Right ventricle myocardium inferior (tissue), 1 donor: ENCODE measurements at places on chromosomes 2 and 18. TPM values are rescaled to one million over a fixed set of nuclear protein-coding genes. Genes with fewer than 3 reads are reported as not detected.

GRCh38 chr18:55320424-55321264 is 267.3 kb downstream of the TCF4 start:
- DNase-seq, result no peak

- DNase-seq, result no peak
These were observed 50.5 kb upstream of the CREB1 start for GRCh38 chr2:207479198-207479785.

The KIF5C gene
- 0.87 TPM for total RNA-seq

GRCh38 chr2:60350791-60351190 is 202.7 kb downstream of the BCL11A start:
- DNase-seq, result no peak

The ADCYAP1 gene
- total RNA-seq, result not detected

DNA sequence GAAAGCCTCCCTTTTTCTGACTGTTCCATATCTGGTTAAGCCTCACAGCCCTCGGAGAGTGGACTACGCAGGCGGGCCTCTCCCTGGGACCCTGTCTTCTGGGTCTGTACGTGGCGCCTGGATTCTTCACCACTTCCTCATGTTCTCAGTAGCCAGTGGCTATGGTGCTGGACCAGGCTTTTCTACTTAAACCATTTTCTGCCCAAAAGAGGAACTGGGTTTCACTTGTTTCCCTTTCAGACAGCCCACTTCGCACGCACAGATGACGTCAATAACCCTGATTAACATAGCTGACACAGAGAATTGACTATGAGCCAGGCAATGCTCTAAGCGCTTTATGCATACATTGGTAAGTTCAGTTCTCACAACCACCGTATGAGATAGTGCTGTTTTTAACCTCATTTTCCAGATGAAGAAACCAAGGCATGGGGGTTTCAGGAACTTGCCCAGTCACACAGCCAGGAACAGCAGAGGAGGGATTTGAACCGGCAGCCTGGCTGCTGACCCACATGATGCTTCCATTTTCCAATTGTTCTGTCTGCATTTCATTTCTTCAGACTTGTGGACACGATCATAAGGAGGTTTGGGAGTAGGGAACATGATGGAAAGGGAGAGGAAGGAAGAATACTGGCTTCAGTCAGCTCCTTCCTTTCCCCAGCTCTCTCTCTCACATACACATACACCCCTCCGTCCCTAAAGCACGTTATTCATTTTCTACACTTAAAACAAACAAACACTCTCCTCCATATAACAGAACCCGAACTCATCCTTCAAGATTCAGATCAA is 41.7 kb downstream of the MYOM1 start:
- peak; percentile 83 for DNase-seq

GRCh38 chr2:239261356-239261755 is 139.5 kb downstream of the HDAC4 start:
- no peak for DNase-seq

DNA sequence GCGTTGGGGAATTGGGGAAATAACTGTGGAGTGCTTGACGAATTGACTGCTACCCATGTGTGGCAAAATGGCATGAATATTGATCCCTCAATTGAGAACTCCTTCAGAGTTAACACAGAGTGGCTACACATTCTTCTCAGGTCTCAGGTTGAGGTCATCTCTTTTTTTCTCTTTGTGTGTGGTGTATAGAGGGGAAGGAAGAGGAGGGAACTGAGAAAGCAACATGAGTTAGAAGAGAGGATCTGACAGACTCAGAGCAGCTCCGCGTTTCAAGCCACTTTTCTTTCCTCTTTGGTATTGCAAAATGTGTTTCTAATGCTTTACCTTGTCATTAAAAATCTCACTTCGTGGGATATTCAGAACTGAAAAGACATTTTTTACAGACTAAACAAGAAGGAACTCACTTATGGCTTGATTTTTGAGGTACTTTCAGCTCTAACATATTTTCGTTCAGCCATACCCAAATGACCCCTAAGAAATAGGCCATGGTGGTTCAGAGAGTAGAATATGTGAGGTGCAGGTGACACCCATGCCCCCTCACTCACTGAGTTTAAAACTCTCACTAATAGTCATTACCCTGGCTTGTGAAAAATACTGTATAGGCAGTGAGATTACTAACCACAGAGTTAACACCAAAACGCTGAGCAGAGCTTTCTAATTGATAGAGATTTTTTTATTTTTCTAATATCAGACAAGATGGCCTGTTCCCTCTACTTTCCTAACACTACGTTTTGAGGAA is 22.5 kb downstream of the STAT4 start:
- no peak for DNase-seq

DNA sequence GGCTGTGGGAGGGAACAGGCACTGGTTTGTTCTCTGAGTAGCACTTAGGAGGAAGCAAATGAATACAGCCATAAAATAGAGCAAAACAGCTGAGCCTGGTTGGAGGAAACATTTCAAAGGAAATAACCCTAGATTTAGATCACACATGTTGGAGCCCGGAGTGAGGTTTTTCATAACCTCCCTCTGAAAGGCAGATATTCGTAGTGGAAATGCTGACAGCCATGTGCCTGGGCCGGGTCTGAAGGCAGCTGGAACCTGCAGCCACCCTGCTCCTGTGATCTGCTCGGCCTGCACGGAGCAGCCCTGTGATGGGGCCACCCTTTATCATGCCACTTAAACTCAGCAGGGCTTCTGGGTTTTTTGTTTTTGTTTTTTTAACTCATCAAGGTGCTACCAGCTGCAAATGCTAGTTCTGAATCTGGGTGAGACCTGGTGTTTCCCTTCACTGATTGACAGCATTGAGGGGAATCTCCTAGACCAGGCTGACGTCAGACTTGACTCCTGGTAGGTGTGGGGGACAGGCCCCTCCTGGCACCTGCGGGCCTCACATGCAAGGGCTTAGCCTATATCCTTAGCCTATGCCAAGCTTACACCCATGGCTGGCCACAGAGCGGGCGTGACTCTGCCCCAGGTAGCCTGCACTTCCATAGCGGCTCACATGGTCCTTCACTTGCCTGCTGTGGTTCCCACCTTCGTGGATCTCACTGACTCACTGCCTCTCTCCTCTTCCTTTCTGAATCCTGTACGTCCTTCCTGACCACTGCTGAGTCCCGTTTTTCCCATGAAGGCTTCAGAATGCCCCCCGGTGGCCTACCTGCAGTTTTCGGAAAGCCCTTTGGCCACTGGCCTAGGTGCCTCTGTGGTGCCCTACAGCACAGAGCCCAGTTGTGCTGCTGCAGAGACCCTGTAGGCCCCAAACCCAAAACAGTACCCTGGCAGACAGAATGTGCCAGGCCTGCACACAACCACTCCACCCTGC is 217.3 kb downstream of the SEPTIN10 start:
- DNase-seq, result no peak

The CNPPD1 gene
- total RNA-seq, result 72.7 TPM

GRCh38 chr2:96144481-96145035 is 682 bp downstream of the DUSP2 start:
- no peak for DNase-seq

- DNase-seq, result no peak
These were observed 177.4 kb downstream of the PARD3B start for GRCh38 chr2:204722691-204723090.

- no peak for DNase-seq
These were observed 52.6 kb downstream of the CALCRL start for GRCh38 chr2:187395276-187396015.

- no peak for DNase-seq
These were observed 16.8 kb upstream of the TMEM131 start for GRCh38 chr2:98012561-98012991.

GRCh38 chr18:62682371-62682770 is 33.0 kb upstream of the PHLPP1 start:
- no peak for DNase-seq

DNA sequence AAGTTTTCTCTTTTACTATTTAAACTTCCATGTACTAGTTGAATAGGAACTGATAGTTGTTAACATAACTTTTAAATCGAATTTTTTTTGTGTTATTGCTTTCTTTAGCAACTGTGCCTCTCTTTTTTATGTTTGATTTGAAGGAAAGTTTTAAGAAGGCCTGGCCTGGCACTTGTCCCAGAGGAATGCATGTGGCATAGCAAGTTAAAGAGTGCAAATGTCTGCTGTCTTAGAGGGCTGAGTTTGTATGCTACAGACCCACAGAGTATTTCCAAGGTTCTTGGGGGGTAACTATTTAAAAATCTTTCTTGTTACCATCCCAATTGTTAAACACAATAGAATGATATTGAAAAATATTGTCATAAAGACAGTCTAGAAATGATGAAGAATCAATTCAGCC is 47.0 kb downstream of the MTCL1 start:
- no peak for DNase-seq

DNA sequence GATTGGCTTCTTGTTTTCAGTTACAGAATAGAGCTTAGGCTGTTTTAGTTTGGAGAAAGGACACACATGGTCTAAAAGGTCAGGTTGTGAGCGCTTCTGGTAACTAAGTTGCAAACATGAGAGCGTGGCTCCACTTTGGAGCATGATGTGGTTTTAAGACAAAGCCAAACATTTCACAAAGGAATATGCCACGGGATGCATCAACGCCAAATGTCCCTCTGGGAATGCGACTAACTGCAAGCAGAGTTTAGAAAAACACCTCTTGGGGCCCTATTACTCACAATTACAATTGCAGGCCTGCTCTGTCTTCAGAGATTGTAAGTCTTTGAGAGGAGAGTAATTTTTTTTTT is 25.4 kb downstream of the MYO7B start:
- DNase-seq, result no peak

The KCTD1 gene
- total RNA-seq, result 15.4 TPM

The WNT6 gene
- total RNA-seq, result 2.1 TPM

The GPR39 gene
- total RNA-seq, result not detected

- DNase-seq, result no peak
These were observed 211.0 kb downstream of the MCFD2 start for GRCh38 chr2:46704593-46704992.

DNA sequence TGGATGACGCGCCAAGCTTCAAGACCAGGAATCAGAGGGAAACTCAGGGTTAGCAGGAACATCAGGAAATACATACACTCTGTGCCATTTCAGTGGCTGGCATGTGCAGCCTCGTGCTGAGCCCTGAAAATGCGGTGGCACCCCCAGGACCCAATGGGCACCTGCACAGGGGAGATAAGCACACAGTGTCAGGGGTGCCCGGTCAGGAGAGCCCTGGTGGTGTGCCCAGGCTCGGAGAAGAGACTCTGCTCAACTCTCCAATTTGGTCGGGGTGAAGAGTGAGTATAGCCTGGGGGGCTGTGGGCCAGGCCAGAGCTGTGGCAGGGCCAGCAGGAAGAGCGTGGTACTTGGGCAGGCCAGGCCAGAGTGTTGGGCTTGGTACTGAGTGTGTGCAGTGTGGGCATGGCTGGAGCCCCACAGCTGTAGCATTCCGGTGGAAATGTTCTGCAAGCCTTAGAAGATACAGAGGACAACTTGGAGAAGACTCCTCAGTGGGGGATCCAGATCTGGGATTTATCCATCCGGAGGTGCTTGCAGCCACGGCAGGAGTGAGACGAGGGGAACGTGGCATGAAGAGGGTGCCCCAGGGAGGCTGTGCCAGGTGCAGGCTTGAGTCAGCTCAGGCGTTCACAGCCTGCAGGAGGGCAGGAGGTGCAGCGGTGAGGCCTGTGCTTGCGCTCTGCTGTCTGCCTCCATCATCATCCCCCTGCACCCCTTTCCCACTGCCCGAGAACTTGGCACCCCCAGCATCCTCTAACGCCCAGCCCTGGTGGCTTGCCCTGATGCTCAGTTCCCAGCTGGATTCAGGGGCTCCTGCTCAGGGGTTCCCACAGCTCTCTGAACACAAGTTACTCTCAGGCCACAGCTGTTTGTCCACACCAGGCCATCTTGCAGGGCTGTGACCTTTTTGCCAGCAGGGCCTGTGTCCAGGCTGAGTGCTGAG is 451.7 kb upstream of the HS6ST1 start:
- no peak for DNase-seq

GRCh38 chr2:204881655-204882054 is 336.4 kb downstream of the PARD3B start:
- no peak for DNase-seq

- DNase-seq, result peak; percentile 79
These were observed 34.2 kb upstream of the NCOA1 start for GRCh38 chr2:24456599-24457556.

GRCh38 chr2:102149644-102150455 is 7.3 kb downstream of the IL1R1 start:
- no peak for DNase-seq

The FAM110C gene
- total RNA-seq, result 2.9 TPM

DNA sequence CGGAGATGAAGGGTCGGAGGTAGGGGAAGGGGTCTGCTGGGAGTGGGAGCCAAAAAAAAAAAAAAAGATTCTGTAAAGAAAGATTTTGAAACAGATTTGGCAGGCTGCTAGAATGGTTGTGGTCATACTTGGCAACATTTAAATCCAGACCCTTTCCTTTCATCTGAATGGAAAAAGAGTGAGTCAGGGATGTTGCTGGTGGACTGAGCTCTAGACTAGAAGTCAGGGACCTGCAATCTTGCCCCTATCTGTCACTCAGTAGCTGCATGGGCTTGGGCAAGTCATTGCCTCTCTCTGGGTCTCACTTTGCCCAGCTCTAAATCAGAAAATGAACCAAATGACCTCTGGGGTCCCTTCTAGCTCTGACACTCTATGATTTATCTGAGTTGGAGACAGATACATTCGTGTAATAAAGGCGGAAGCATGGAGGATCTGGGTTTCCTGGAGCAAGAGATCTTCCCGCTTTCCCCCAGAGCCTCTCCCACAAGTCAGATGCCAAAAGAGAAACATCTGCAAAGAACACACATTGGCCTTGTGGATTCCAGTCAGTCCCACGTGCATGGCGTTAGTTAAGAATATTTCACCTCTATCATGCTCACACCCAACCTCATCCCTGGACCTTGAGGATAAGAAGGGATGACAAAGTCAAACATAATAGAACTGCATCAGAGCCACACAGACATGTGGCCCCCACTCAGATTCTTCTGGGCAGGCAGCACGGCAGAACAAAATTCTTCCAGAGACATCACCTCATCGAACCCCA is 58.5 kb downstream of the ADD2 start:
- DNase-seq, result no peak

DNA sequence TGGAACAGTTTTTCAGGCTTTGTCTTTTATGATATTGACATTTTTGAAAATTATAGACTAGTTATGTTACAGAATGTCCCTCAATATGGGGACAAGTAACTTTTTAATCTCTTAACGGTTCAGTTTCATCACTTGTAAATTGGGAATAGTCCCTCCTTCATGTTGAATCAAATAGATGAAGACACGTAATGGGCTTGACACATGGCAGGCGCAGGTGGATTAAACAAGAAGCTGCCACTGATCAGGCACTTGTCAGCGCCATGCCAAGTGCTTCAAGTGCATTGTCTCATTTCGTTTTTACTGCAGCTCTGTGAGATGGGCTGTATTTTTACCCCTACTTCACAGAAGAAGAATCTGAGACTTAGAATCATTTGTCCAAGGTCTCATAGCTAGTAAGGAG is 9.5 kb upstream of the SMAD4 start:
- no peak for DNase-seq

GRCh38 chr18:39692367-39693015 is 2126.9 kb upstream of the CELF4 start:
- DNase-seq, result no peak
